ENCODE measurements at places on chromosomes 4 and X.

- no peak for DNase-seq
These were observed 76.0 kb downstream of the TEX13C start for GRCh38 chrX:125395626-125396025.

GRCh38 chr4:83993774-83994173 is 457.9 kb downstream of the GPAT3 start:
- peak; percentile 1 for DNase-seq

DNA sequence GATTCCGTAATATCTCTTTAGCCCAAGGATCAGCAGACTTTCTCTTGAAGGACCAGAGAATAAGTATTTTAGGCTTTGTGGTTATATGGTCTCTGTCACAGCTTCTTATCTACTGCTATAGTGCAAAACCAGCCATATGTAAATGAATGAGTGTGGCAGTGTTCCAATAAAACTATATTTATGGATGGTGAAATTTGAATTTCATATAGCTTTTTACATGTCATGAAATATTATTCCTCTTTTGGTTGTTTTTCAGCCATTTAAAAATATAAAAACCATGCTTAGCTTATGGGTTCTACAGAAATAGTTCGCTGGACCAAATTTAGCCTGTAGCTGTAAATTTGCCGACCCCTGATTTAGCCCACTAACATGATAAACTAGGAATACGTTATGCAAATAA is 18.0 kb upstream of the MSMO1 start:
- peak; percentile 27 for DNase-seq

GRCh38 chr4:99405433-99406115 is 29.6 kb downstream of the ADH7 start:
- peak; percentile 62 for DNase-seq

GRCh38 chr4:112315446-112315845 is 18.3 kb downstream of the ALPK1 start:
- DNase-seq, result no peak

DNA sequence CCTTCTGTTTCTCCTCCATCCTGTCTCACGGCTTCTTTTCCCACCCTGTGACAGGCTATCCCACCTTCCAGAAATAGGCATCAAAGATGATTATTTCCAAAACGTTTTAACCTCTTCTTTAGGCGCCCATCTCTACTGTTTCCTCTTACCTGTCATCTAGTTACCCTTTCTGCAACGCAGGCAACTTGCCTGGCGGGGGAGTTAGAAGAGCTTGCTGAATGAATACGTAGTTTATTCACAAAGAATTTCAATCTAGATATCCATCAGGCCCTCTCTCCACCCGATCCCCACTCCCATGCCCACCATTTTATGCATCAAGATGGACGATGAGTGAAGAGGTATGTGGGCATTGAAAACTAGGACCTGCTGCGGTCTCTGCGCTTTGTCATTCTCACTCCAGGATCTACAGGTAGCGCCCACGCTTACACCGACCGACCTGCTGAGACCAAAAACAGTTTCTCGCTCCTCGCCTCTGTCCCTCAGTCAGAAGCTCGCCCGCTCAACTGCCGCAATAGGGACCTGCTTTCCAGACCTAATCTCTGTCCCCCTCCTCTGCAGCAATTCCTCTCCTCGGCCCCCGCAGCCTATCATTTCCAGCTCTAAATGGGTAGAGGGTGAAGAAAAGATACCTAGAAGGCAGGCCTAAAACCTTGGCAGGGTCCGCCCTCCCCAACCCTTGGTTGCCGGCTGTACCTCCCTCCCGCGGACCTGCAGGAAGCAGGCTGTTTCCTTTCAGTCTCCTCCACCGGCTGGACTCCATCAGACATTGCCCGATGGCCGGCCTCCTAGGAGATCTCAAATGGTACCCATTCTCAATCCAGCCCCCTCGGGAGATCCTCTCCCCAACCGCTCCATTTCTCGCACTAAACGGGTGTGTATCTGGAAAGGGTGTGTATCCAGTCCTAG is 624 bp downstream of the BEX5 start:
- DNase-seq, result no peak

DNA sequence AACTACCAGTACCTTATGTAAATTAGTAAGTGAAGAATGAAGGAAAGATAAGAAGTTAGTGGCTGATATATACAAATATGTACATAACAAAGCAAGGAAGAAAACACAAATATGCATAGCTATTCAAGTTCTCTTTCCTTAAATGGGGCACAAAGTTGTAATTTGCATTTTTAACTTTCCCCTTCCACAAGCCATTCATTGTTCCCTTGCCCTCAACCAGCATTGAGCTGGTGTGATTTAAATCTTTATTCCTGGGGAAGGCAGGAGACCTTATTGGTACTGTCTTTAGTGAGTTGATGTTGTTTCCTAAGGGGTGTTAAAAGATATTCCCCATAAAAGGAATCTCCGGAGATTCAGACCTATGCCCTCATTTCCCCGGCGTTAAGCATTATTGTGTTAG is 735.3 kb downstream of the PCDH18 start:
- no peak for DNase-seq

DNA sequence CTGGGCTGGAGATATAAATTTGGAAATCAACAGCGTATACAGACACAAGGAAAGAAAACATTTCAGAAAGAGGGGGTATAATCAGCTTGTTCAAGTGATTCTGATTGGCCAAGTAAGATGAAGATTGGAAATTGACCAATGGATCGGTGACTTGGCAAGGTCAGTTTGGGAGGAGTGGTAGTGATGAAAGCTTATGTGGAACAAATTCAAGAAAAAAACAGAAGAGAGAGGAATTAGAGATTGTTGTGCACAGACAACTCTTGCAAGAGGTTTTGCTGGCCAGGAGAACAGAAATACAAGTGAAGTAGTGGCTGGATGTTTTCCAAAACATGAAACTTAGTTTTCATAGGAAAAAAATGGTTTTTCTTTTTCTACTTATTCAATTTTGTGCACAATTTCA is 16.3 kb downstream of the CD38 start:
- no peak for DNase-seq

- peak; percentile 1 for DNase-seq
These were observed 208.1 kb upstream of the EOLA2 start for GRCh38 chrX:150146271-150146896.

DNA sequence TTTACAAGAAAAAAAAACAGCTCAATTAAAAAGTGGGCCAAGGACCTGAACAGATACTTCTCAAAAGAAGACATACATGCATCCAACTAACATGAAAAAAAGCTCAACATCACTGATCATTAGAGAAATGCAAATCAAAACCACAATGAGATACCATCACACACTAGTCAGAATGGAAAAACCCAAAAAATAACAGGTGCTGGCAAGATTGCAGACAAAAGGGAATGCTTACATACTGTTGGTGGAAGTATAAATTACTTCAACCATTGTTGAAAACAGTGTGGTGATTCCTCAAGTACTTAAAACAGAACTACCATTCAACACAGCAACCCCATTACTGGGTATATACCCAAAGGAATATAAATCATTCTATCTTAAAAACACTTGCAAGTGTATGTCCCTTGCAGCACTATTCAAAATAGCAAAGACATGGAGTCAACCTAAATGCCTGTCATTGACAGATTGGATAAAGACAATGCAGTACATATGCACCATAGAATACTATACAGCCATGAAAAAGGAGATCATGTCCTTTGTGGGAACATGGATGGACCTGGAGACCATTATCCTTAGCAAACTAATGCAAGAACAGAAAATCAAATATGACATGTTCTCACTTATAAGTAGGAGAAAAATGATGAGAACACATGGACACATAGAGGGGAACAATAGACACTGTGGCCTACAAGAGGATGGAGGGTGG is 97.6 kb downstream of the RAB28 start:
- DNase-seq, result no peak

DNA sequence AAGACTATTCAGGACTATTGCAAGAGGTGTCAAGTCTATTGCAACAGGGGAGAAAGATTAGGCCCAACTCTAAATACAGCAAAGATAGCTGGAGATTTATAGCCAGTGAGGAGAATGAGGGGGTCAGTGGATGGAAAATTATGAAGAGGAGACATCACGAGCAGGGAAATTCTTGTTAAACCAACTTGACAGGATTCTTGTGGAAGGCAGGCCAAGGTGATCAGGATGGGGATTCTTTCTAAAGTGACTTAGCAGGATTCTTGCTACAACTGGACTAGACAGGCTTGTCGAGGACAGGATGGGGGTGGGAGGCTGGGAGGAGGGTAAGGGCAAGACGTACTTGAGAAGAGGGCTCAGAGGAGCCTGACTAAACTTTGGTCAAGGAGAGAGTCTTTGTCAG is 89.0 kb downstream of the PHEX start:
- no peak for DNase-seq

GRCh38 chr4:82975792-82976191 is 34.8 kb downstream of the LIN54 start:
- no peak for DNase-seq

DNA sequence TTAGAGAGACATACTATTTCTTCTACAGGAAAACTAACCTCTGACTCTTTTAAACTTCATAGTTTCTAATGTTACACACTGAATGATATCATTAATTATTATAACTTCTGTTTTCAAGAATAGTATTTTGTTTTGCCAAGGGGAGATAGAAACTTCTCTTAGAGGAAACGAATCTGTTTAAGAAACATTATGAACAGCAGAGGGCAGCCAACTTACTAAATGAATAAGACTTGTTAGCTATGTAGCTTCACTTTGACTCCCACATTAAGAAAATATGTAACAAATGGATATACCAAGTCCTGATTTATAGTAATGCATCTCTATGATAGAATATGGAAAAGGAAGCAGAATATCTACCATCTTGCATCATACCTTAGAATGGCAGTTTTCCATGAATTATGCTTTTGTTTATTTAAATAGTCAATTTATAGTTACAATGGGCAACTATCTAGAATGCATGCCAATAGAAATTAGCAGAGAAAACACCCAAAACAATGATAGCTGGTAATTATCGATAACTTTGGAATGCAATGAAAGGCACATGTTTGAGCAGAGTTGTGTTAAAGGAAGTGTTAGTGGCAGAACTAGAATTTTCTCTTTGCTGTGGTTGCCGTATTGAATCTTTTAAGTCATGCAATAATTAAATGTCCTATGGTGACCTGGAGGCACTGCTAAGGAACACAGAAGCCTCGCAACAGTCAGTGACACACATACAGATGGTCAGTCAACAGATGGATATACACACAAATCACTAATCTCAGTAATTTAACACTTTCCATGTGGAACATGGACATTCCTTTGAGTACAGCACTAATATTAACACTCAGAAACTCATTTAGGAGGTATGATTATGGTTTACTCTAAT is 105.7 kb upstream of the PDLIM3 start:
- DNase-seq, result peak; percentile 44

DNA sequence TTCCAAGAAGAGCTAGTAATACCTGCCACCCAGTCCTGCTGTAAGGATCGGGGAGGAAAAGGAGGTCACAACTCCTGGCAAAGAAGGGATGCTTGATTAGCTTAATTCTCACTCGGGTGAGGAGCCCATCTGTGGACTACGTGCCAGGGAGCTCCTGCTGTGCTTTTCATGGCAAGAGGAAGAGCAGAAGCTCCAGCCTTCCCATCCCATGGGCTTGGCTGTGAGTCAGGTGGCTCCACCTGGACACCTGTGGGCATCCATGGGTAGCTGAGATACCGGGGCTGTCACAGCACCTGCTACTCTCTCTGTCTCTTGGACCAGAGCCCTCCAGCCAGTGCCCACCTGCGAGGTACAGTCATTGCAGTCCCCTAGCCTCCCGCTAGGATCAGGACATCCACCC is 18.0 kb downstream of the CLNK start:
- no peak for DNase-seq

- no peak for DNase-seq
These were observed 7.5 kb downstream of the KLHL13 start for GRCh38 chrX:118109065-118109464.

DNA sequence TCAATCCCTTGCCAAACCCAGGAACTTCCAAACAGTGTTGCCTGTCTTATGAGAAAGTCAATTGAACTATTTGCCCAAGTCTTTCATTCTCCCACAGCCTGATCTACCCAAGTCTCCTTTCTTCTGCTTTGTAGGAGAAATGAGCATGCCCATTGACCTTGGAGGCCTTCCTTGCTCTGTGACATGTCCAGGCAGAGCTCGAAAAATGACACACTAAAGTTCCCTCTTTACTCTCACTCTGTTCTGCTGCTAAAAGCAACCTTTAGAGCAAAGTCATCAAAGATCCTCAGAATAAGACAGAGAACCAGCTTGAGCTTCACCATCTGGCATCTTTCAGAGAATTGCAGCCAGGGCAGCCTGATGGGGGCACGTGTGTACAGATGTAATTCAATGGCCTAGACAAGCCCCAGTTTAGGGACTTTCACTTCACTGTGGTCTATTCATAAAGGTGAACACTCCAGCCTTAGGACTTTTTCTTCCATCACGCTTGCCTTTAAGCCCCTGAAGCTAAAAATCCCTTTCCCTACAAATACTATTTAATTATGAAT is 136.4 kb downstream of the AMELX start:
- DNase-seq, result no peak

GRCh38 chr4:185945906-185946305 is 123.0 kb upstream of the TLR3 start:
- no peak for DNase-seq

DNA sequence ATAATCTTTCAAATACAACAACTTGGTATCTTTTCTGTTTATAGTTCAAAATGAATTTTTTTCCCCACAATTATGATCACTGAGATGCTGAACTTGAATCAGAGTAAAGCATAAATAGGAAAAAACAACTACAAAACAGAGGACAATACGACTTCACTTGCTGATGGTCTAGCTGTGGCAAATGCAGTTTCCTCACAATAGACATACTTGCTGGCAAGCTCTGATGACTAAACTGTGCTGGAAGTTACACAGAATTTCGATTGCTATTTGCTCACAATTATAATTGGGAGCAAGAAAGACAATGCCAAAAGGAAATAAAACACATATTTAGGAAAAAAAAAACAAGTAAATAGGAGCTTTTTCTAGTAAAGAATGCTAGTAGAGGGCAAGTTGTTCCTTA is 14.7 kb downstream of the VEGFC start:
- no peak for DNase-seq

GRCh38 chr4:72564184-72564583 is 4.8 kb downstream of the ADAMTS3 start:
- DNase-seq, result no peak

DNA sequence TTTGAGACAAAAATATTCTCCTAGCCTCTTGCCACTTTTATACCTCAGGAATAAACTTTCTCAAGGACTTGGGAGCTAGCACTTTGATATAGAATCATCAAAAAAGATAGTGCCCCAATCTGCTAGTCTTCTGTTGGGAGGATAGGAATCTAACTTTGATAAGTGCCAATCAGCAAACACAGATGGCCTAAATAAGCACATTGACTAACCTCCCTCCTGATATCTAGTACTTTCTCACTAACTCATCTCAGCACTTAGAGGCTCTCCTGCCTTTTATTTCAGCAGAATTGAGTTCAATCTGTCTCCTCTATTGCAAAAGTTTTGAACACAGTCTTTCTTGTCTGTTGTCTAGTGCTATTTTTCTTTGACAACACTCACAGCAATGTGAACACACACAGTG is 798.4 kb upstream of the FTHL17 start:
- no peak for DNase-seq

DNA sequence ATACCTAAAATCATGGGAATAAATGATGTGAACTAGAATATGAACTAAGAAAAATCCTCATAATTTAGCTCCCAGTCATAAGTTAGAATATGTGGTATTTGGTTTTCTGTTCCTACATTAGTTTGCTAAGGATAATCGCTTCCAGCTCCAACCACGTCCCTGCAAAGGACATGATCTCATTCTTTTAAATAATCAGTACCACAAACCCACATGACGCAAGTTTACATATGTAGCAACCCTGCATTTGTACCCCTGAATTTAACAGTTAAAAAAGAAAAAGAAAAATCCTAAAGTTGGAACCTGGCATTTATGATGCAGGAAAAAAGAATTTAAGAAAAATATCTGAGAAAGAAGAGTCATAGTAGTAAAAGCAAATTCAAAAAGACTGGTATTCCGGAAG is 13.3 kb downstream of the UBA6 start:
- no peak for DNase-seq
